Germinal center (tissue), 1 donor: ENCODE measurements at places on chromosomes 1 and 21.

DNA sequence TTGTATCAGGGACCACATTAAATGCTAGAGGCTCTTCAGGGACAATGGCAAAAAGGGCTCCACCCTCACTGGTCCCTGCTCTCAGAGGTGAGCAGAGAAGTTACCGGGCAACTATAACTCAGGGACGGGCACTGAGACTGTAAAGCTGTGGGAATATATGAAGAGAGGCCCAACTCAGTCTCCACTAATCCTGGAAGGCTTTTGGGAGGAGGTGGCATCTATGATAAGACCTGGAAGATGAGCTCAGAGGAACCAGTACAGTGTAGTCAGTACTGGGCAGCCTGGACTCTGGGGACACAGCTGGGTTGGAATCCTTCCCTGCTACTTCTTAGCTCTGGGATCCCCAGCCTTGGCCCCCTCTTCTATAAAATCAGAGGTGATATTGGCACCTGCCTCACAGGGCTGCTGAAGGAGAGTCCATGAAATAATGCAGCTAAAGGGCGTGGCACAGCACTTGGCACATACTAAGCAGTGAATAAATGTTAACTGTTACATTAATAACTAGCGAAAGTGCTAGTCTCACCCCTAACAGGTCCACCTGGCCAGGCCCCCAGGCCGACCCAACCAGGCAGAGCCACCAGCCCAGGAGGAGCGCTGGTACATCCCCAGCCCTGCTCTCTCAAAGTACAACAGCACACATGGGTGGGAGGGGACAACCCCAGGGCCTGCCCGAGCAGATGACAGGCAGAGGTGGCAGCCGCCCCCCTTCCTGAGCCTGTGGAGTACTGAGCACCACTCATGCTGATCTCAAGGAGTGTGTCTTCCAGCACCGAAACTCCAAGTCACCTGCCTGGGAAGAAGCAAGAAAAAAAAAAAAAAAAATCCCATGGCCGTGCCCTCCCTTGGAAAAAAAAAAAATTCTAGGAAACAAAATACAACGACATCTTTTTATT is 62.7 kb downstream of the CASZ1 start:
- no peak for DNase-seq

DNA sequence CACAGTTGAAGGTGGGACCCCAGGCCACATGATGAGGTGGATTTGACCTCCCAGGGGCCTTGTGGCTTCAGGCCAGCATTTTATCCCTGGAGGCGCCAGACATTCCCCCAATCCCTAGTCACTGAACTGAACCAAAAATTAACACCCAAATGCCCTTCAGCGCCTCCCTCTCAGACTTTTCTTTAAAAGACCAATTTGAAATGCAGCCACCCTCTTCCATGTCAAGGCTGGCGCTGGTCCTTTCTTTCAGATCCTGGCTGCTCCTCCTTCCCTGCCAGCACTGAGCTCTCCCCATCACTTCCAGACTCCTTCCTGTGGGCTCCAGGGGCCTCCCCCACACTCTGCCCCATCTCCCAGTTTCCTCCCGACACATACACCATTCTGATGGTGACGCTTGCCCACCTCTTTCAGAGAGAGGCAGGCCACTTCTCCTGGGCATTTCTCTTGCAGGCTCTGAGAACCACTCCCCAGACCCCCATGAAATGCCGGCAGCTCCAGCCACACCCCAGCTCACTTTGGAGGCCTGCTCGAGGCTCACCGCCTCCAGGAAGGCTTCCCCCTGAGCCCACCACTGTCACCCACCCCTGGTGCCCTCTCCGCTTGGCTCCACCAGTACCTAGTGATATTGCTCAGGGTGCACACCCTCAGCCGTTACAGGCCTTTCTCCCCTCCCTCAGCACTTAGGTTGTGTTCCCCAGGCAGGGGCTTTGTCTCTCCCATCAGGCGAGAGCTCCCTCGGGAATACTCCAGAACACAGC is 27.0 kb downstream of the NAV1 start:
- DNase-seq, result no peak

DNA sequence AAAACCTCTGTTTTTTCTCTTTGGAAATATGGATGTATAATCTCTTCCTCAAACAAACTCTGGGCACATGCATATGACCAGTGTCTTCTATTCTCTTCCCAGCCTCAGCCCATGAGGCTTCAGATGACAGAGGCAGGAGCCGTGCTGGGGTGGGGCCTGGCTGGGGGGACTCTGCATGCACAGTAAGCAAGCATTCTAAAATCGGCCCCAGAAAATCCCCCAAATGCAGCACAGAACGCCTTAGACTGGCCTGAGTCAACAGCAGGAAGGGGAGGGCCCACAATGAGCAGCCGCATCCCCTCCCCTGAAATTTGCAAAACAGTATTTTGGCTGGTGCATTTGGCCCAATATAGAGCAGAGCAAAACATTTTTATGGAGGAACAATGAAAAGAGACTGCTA is 47.8 kb downstream of the ITPKB start:
- DNase-seq, result no peak

DNA sequence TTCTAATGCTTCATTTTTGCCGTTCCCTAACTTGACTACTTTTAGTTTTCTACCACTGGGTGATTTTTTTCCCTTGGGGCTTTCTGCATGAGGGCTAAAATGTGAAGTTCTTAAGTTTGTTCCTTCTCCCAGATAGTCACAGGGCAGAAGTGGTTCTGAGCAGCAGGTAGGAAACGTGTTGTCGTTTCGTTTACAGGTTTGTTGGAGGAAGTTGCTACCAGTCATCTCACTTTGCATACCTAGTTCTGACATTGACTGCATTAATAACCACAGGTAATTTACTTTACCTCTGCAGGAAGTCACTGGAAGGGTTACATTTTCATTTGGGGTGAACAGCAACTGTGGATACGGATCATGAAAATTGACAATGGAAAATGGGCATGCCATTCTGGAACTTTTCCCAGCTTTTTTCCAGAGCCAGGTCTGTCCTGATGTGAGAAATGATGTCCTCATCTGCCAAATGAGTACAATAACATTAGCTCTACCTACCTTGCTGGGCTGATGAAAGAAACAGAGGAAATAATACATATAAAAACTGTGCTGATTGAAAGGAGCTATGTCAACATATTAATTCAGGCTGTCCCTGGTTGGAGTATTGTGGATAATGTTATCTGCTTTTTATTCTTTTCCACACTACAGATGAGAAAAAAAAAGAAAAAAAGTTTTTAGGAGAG is 94.2 kb downstream of the DISC1 start:
- DNase-seq, result peak; percentile 9

DNA sequence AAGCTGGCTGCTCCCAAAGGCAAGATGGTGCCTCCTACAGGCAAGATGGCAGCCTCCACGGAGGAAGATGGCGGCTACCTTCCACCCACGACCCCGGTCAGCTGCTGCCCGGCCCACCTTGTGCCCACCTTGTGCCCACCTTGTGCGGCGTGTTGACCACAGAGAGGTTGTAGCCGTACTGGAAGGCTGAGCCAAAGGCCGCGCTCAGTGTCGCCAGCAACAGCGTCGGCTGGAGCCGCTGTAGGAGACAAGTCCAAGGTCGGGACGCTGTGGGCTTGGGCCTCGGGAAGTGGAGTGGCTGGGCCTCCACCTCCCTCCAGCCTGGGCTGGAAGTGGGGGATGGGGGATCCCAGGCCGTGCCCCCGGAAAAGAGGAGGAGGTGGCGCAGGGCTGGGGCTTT is 1.4 kb downstream of the SLC2A7 start:
- DNase-seq, result no peak

GRCh38 chr1:117599286-117600221 is 6.3 kb upstream of the TENT5C start:
- no peak for DNase-seq

DNA sequence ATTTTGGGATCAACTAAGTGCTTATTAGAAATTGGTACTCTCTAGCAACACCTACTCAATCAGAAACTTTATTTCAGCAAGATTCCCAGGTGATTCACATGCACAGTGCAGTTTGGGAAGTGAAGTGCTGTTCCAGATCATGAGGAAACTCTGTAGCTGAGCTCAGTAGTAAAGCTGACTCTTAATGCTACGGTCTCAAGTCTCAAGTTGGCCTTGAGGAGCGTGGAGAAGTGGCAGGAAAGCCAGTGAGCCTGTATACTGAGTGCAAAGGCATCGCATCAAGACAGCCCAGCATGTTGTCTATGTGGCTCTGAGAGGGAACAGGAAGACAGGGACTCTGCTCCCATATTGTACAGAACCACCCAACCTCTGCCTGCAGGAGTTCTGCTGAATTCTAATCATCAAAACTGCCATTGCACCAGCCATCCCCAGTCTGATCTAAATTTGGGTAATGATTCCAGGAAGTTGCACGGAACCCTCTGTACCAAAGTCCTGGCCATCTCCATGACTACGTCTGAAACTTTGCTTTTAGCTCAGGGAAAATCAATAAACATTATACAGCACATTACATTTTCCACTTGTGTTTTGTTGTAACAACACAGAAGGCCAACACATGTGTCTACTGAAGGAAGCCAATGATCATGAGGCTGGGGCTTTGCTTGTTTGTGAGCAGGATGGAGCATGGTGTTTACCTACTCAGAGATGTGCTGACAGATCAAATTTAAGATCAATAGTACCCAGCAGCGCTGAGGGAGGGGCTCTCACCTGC is 105.1 kb upstream of the TLR5 start:
- DNase-seq, result no peak

DNA sequence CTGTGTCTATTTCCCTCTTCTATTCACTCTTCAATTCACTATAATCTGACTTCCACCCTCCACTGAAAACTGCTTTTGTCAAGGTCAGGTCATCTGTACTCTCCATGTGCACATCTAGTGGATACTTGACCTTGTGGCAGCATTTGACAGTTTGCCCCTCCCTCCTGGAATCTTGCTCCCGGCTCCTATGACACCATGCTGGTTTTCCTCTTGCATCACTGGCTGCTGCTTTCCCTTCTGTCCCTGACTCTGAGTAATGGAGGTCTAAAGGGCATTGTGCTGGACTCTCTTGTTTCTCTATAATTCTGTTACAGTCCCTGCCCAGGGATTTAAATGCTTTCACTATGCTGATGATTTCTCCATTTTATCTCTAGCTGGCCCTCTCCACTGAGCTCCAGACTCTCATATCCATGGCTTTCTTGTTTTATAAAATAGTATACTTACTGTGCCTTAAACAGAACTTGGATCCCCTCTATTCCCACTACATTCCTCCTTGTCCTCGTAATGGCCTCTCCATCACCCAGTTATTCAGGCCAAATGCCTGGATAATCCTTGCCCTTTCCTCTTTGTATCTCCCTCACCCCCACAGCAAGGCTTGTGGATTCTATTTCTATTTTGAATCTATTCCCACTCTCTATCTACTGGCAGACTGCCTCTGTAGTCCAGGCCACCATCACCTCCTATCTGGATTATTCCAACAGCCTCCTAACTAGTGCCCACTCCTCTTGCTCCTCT is 36.8 kb upstream of the PODN start:
- no peak for DNase-seq

DNA sequence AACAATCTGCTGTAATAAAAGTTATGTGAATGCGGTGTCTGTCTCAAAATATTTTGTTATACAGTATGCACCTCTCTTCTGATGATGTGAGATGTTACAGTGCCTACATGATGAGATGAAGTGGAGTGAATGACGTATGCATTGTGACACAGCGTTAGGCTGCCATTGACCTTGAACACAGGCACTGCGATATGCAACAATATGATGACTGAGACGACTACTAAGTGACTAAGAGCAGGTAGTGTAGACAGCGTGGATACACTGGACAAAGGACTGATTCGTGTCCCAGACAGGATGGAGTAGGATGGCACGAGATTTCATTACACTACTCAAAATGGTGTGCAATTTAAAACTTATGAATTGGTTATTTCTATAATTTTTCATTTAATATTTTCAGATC is 8.4 kb downstream of the SGIP1 start:
- DNase-seq, result no peak

DNA sequence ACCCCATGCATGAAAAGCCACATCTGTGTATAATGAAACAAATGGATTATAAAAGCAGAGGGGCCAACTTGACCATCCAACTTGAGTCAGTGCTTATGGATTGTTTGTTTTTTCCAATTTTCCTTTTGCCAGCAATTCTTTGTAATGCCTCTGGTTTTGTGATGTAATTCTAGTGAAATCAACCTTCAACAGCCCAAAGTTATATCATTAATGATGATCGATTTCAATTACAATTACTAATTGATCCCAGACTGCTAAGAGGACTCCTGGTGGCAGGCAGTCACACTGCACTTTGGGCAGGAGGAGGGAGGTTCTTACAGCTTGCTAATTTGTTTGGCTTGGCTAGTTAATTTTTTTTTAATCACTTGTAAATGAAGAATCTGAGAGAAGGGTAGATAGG is 552.3 kb downstream of the NUF2 start:
- DNase-seq, result no peak

- no peak for DNase-seq
Observed at GRCh38 chr1:39683591-39684312, 7.5 kb downstream of the HPCAL4 start.

- no peak for DNase-seq
Observed at GRCh38 chr1:119279456-119280381, 88.9 kb upstream of the HAO2 start.

DNA sequence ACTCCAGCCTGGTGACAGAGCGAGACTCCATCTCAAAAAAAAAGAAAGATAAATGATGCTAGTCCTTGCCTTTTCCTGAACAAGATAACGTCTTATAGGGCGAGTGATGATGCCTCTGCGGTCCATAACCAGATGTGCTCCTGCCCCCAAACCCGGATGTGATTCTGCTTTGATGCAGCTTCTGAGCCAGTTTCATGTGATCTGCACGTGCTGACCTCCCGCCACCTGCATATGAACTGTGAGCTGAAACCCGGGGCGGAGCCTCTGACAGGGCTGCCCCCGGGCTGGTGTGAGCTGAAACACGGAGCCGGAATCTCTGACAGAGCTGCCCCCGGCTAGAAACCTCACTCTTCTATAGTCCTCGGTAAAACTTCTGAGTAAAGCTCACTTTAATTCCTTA is 1.3 kb downstream of the KRTAP12-4 start:
- no peak for DNase-seq

GRCh38 chr1:93864175-93864574 is 14.8 kb downstream of the DNTTIP2 start:
- DNase-seq, result no peak

GRCh38 chr21:43333298-43334062 is 93.5 kb downstream of the SIK1 start:
- no peak for DNase-seq

DNA sequence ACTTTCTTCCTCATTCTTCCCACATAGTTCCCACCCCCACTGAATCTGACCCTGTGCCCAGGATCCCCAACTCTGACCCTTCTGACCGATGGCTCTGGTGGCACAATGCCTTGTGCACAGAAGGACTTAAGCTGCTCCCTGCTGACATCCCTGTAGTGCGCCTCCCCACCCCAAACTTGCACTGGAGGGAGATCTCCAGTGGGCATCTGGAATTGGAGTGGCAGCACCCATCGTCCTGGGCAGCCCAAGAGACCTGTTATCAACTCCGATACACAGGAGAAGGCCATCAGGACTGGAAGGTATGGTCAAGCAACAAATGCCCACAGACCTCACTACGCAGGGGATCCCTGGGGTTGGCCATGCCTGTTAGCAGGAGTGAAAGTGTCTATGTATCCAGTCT is 9.0 kb downstream of the MPL start:
- DNase-seq, result no peak

GRCh38 chr1:241482761-241483250 is 36.7 kb downstream of the FH start:
- no peak for DNase-seq
